ENCODE measurements at places on chromosomes 3 and 15. TPM values are rescaled to one million over a fixed set of nuclear protein-coding genes. Genes with fewer than 3 reads are reported as not detected.

IL17RC gene
- 41.8 TPM for total RNA-seq

KBTBD12 gene
- not detected for total RNA-seq

- H3K36me3 ChIP-seq = no peaks in the 10 kb centered on the region
- DNase-seq = no peak
- no peaks in the 10 kb centered on the region for H3K27me3 ChIP-seq
Observed at GRCh38 chr3:87161417-87161816, 65.7 kb upstream of the CHMP2B start.

DNA sequence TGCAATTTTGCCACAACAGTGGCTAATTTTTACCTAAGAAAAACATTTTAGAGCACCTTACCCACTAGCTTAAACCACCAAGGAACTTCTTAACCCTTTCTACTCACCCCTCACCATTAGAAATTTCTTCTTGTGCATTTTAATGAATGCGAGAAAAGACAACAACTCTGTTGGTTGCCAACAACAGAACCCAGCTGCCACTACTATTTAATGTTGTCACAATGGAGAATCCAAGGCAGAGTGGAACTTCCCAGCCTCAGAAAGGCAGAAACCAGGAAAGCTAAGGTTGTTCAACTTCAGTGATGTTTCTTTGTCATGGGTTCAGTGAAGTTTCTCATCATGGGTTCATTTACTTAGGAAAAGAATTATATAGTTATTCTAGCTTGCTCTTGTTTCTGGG is 325.2 kb upstream of the ARL6 start:
- no peak overlapping the region for H3K27ac ChIP-seq
- no peak overlapping the region for H3K4me3 ChIP-seq
- no peaks in the 10 kb centered on the region for H3K36me3 ChIP-seq
- H3K4me1 ChIP-seq = no peaks in the 10 kb centered on the region

DNA sequence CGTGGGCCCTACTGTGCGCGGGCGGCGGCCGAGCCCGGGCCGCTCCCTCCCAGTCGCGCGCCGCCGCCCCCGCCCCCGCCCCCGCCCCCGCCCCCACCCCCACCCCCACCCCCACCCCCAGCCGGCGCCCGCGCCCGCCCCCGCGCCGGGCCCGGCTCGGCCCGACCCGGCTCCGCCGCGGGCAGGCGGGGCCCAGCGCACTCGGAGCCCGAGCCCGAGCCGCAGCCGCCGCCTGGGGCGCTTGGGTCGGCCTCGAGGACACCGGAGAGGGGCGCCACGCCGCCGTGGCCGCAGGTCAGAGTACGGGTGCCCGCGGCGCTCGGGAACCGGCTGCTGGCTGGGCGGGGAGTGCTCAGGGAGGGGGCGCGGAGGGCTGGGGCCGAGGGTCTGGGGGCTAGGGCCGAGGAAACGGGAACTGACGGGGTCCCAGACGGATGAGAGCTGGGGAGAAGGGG is 1.1 kb upstream of the PPARG start:
- DNase-seq = peak; percentile 63
- no peak overlapping the region for H3K27ac ChIP-seq
- peak overlapping the region; percentile 72 for H3K4me3 ChIP-seq
- 0 out of 2 replicates have a peak, but pooled peaks cover 4% of the 10 kb centered on the region for H3K27me3 ChIP-seq

DNA sequence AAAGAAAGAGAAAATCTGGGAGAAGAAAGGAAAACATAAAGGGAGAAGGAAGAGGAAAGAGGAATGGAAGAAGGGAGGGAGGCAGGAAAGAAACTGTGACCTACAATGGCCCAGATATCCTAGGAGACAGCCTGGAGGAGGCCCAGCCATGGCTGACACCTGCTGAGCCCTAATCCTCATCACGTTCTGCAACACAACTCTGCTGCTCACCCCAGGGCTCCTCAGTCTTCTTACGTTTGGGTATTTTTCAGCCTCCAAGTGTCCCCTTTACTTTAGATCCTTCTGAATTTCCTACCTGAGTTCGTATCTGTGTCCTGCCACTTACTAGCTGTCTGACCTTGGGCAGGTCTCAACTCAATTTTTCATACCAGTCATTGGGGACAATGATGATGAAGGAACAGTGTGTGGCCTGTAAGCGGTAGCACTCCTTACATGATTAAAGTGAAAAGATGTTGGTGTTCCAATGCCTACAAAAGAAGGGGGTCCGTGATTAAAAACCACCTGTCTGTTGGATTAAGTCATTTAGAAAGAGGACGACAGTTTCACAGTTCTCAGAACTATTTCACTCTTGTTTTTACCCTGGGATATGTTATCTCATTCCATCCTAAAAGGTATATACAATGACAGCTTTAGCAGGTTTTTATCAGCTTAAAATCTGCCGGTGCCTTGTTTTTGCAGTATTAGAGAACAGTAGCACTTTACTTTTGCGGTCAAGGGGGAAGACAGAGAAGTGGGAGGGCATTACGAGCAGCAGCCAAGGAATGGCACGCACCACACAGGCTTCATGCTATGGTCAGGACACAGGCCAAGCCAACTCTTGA is 47.4 kb downstream of the CCR4 start:
- no peak overlapping the region for H3K4me3 ChIP-seq
- H3K4me1 ChIP-seq = no peaks in the 10 kb centered on the region
- no peak for DNase-seq
- no peaks in the 10 kb centered on the region for H3K27me3 ChIP-seq
- no peak overlapping the region for H3K27ac ChIP-seq
- peaks cover 12% of the 10 kb centered on the region for H3K36me3 ChIP-seq

DNA sequence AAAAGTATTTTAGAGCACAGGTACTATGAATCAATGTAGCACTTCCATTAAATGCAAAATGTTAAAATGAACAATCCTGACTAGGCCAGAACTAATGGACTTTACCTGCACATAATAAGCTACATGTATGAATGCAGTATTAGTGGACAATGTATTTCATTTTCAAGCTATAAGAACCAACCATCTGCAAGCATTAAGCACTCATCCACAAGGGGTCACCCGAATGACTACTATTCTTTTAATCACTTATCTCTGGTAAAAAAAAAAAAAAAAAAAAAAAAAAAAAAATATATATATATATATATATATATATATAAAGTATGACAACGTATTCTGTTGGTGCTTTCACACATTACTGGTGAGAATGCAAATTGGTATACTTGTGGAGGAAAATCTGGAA is 7.2 kb downstream of the HERC1 start:
- peak; percentile 56 for DNase-seq
- no peaks in the 10 kb centered on the region for H3K27me3 ChIP-seq
- no peak overlapping the region for H3K27ac ChIP-seq
- H3K36me3 ChIP-seq = no peaks in the 10 kb centered on the region
- H3K4me1 ChIP-seq = no peaks in the 10 kb centered on the region
- H3K4me3 ChIP-seq = no peak overlapping the region

- no peak overlapping the region for H3K4me3 ChIP-seq
- no peaks in the 10 kb centered on the region for H3K36me3 ChIP-seq
- no peaks in the 10 kb centered on the region for H3K27me3 ChIP-seq
- H3K27ac ChIP-seq = no peak overlapping the region
Observed at GRCh38 chr15:51312166-51313073, 26.0 kb downstream of the CYP19A1 start.
